ENCODE measurements at places on chromosomes 1 and 21.

DNA sequence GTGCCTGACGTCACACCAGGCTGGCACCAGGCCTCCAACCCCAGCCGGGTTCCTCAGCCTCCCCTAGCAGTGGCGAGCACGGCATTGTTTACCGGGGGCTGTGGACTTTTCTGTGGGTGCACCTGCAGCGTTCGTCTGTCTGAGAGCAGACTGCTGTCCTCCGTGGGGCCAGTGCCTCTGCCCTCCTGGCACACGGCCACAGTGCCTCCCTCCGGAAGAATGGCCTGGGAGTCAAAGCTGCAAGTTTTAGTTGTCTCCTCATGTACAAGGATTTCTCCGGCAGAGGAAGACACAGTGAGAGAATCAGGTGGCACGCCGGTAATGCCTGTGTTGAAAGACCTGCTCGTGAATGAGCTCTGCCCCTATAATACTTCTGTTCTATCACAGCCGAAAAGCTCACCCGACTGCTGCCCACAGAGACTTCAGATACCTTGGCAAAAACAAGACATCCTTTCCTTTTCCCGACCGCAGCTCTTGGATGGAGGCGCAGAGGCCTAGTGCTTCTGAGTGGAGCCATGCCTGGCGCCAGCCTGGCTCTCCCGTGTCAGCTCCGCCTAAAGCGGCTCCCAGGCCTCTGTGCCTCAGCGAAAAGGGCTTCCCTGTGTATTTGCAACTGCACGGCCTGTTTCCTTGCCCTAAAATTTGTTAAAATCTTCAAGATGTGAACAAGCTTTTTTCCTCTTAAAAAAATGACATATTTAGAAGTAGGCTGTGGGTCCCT is 71.4 kb downstream of the AGPAT3 start:
- no peak for DNase-seq

GRCh38 chr1:181317261-181317930 is 165.9 kb upstream of the CACNA1E start:
- no peak for DNase-seq

GRCh38 chr1:205227584-205228013 is at the start of gene TMCC2:
TSS of gene TMCC2 (plus strand) at chr1:205227946. CDS start at chr1:205228565, 619 bp downstream.
- peak; percentile 57 for DNase-seq

DNA sequence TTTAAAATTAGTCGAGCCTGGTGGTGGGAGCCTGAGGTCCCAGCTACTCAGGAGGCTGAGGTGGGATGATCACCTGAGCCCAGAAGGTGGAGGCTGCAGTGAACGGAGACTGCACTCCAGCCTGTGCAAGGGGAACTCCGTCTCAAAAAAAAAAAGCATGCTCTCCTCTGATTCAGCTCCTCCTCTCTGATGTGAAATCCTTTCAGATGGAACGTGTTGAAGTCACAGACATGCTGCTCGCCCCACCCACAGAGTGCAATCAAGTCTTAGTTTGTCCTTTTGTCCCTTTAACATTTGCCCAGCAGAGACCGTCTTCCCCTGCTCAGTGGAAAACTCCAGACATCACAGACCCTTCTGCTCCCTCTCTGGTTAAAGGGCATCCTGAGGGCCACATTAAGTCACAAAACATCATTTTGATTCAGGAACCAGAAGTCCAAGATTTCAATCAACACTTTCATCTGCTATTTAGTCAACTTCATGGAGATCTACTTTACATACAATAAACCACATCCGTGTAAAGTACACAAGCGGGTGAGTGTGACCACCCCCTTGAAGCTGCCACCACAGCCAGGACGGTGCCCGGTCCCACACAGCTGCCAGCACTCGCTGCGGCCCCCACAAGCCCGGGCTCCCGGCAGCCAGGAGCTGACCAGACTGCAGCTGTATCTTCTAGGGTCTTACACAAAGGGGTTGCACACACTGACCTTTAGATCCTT is 18.9 kb upstream of the RNF223 start:
- no peak for DNase-seq

GRCh38 chr1:159891275-159892157 is 8.4 kb downstream of the CFAP45 start:
- peak; percentile 47 for DNase-seq

DNA sequence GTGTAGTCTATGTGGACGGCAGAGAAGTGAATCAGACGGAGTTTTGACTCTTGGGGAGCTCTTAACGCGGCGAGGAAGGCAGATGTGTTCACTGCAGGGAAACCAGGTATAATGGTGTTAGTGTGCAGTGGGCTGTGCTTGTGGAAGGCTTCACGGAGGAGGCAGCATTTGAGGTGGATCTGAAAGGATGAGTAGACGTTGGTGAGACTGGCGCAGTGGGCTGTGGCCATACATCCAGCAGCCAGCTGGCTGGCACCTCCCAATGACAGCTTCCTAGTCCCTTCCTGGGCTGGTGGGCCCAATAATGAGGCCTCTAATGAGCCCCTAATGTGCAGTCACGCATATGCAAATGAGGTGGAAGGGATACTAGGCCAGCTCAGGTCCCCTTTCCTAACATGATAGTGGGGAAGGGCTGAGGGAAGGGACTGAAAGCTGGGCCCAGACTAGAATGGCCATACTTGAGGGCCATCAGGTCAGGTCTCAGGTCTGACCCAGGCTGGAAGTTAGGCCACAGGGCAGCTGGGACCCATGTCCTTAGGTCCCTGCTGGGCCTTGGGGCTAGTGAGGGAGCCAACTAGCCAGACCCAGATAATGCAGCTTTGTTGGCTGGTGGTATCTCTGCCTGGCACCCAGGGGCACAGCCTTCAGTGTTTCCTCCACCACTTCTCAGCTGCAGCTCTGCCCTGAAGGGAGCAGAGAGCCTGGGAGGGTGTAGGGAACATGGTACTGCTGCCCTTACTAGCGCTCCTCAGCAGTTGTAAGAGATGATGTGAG is 3.8 kb downstream of the MAP7D1 start:
- DNase-seq: no peak

GRCh38 chr1:17137441-17137840 is 18.2 kb upstream of the PADI2 start:
- DNase-seq: no peak

DNA sequence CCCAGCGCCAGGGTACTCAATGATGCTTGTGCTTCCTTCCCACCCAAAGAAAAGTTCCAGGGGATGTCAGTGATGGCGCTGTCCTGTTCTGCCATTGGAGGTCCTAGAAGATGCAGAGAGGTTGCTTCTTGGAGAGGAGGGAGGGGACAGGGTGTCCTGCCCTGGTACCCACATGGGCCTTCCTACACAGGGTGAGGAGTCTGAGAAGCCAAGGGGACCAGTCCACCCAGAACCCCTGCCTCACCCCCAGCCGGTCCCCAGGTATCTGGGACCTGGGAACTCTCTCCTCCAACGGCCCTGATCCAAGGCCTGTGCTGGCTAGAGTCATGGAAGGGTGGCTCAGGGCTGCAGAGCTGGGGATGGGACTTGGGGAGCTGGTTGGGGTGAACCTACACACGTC is 259.4 kb downstream of the KCNJ6 start:
- DNase-seq: no peak

- DNase-seq: no peak
Measured at GRCh38 chr1:152519851-152520250, 5.6 kb downstream of the CRCT1 start.

DNA sequence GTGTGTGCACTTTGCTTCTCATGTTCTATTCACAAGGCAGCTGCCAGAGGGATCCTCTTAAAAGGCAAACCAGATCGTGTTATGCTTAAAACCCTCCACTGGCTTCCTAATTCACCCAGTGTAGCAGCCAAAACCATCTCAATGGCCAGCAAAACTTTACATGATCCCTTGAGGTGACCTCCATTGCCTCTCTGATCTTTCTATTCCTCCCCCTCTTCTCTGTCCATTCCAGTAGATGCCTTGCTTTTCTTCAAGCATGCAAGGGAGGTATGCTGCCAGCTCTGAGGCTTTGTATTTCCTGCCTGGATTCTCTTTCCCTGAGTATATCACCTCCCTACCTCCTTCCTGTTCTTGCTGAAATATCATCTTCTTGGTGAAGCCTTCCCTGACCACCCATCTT is 93.2 kb upstream of the KCNK2 start:
- no peak for DNase-seq

- DNase-seq: no peak
Measured at GRCh38 chr1:92029241-92029922, 403 bp upstream of the EPHX4 start.

GRCh38 chr1:205616563-205617293 is 15.1 kb downstream of the ELK4 start:
- no peak for DNase-seq

- DNase-seq: no peak
Measured at GRCh38 chr1:205275916-205276688, 45.4 kb downstream of the NUAK2 start.

GRCh38 chr1:91755702-91756287 is 130.2 kb downstream of the TGFBR3 start:
- no peak for DNase-seq

DNA sequence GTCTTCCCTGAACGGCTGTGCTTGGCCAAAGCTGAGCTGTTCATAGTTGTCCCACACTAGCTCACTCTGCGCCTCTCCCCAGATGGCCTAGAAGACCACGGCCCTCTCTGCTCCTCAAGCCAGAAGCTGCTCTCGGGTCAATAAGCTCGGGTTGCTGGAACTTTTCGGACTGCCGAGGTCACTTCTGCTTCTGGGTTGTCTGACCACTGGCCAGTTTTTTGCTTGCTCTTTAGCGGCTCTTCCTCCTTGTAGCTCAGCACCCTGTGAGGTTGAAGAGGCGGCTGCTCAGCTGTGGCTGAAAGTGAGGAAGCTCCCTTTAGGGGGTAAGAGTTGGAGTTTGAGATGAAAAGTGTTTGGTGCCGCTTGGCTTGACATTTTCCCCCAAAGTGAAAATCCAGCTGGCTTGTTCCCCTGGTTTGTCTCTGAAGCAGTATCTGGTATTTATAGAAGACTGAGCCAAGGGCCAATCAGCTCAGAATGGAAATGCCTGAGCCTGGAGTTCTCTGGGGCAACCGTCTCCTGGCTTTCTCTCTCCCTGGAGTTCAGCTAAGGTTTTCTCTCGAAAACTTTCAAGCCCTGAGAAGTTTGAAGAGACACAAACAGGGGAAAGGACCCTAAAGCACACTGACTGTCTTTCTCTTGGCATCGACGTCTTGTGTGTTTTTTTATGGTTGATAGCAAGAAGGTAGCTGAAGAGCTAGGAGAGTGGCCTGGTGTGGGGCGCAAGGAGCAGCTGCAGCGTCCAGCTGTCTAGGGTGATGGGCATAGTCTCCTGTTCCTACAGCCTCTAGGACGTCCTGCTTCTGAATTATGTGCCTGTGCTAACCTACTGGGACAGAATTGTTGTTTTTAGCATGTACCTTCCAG is 72.0 kb downstream of the SYT6 start:
- DNase-seq: no peak

- no peak for DNase-seq
Measured at GRCh38 chr1:32398401-32398800, 4.2 kb upstream of the BSDC1 start.

DNA sequence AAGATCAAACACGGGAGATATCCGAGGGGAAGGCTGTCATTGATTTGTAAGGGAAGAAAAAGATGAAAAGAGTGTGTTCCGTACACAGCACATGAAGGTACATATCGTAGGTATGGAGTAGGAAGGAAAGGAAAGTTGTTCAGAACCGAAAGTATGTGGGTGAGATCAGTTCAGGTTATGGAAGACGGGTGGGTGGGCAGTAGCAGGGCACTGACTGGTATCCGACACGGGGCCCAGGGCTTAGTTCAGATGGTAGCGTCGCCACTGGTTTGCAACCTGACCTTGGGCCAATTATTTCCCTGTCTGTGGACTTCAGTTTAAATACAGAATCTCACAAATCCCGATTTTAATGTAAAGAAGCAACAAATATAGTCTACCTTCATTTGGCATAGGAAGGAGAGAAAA is 27.8 kb upstream of the A3GALT2 start:
- DNase-seq: no peak

DNA sequence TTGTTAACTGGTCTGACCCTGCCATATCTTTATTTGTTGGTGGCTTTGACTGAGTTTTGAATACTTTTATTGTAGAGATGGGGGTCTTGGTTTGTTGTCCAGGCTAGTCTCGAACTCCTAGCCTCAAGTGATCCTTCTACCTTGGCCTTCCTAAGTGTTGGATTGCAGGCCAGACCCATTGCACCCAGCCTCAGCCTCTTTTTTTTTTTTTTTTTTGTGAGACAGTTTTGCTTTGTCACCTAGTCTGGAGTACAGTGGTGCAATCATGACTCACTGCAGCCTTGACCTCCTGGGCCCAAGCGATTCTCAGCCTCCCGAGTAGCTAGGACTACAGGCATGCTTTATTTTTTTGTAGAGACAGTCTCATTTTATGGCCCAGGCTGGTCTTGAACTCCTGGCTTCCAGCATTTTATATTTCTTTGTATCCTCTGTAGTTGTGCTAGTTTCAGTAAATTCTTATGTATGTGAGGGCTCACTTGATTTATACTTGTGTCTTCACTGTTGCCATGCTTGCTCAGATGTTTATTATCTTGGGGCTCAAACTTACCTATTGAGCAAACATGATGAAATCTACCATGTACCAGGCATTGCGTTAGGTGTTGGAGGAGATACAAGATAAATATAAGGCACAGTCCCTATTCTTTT is 24.1 kb downstream of the THRAP3 start:
- no peak for DNase-seq

DNA sequence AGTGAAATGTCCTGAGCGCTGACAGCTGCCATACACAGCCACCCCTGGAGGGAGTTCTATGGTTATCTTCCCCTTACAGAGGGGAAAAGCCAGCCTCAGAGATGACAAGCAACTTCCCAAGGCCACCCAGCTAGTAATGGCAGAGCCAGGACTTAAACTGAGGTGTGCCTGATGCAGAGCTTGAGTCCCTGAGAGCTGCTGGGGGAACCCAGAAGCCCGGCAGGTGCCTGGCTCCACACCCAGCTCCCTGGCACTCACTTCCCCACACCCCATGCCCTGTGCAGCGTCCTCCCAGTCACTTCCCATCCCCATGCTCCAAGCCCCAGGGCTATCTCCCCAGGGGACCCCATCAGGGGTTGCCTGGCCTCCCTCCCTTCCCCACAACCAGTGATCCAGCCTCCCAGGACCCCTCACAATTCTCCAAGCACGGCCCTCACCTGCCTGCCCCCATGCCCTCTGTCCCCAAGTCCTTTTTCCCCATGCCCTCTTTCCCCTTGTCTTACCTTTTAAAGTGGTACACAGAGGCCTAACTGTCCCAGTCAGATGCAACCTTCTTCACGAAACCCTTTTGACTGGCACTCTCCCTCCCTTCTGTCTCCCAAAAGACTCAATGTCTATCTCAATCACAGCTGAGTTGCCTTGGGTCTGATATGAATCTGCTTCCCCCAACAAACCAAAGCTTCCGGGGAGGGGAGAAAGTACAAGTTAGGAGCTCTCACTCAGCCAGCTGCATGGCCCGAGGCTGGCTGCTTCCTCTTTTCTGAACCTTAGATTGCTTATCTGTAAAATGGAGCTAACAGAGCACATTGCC is 39.8 kb upstream of the LRP8 start:
- DNase-seq: no peak
